Activated naive CD4-positive, alpha-beta T cell treated with anti-CD3 and anti-CD28 coated beads for 36 hours (primary cell): ENCODE measurements at places on chromosomes 2 and 18. TPM values are rescaled to one million over a fixed set of nuclear protein-coding genes. Genes with fewer than 3 reads are reported as not detected.

DNA sequence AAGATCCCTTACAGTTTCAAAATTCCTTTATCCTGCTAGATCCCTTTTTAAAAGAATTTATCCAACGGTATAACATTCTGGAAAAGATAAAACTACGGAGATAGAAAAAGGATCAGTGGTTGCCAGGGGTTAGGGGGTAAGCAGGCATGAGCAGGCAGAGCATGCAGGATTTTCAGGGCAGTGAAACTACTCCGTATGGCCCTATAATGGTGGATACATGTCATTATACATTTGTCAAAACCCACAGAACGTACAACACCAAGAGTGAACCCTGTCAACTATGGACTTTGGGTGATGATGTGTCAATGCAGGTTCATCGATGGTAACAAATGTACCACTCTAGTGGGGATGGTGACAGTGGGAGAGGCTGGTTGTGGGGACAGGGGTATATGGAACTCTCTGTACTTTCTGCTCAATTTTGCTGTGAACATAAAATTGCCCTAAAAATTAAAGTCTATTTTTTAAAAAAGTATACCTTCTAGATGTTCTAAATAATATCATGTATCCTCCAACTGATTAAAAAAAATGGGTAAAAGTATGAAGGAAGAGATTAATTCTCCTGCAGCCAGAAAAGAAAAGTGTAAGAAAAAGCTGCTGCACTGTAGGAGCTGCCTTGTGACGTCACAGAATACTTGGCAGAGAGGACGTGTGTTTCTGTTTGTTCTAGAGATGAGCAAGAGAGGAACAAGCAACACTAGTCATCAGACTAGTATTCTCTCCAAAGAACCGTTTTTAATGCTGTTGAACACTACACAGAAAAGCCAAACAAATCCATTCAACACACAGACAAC, 23.6 kb downstream of the ANKRD44 start:
- DNase-seq: peak; percentile 74

- DNase-seq: no peak
Measured at GRCh38 chr18:50399582-50399981, 24.7 kb downstream of the SKA1 start.

GRCh38 chr18:3653263-3653850, 203.4 kb downstream of the TGIF1 start:
- no peak for DNase-seq

DNA sequence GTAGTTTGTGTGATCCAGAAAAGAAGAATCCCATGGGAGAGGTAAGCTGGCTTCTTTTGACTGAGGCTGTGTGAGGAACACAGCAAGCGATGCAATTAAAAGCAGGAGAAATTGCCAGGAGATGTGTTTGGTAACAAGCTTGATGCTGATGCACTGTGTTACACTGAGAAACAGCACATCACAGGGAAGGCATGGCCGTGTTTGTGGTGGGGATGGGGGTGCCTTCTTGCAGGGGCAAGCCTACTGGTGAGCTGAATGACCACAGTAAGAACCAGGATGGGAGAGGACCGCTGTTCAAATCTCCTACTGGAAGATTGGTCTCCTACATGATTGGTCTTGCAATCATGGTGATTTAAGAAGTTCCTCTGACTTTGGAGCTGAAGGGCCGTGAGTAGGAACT, 477.7 kb upstream of the HS6ST1 start:
- DNase-seq: no peak

GRCh38 chr2:9141091-9141667, 65.4 kb upstream of the ASAP2 start:
- DNase-seq: no peak

DNA sequence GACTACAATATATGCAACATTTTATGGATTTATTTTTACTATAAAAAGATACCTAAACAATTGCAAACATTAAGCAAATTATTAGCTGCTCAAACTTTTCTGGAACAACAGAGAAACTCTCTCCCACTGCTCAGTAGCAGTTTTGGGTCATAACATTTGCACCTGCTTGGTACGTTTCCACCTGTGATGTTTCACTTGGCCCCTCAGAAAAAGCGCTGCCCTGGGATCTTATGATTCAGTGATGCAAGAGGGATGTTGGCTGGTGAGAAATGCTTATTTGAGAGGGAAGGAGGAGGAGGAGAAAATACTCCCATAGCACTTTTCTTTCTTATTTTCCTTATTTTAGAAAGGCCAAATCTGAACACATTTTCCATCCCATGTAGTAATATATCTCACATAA, 9.2 kb downstream of the IRS1 start:
- DNase-seq: no peak

- DNase-seq: no peak
Measured at GRCh38 chr2:170147576-170147975, 30.4 kb upstream of the MYO3B start.

DNA sequence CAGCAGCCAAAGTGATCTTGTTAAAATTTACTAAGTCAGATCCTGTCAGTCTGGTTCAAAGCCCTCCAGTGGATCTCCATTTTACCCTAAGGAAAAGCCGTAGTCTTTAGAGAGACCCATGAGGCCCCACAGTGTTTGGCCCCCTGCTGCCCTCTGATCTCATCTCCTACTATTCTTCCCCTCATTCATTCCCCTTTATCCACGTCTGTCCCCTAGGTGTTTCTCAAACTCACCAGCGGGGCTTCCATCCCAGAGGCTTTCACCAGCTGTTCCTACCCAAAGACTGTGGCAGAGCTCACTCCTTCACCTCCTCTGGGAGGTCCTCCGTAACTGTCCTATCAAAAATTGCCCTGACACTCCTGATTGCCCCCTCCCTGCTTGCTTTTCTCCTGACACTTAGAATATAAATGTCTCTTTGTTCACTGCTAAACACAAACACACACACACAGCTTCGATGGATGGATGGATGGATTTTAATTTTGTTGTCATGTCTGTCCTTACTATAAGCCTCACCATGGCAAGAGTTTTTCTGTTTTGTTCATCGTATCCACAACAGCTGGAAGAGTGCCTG, 26.1 kb downstream of the LIMS1 start:
- no peak for DNase-seq

DNA sequence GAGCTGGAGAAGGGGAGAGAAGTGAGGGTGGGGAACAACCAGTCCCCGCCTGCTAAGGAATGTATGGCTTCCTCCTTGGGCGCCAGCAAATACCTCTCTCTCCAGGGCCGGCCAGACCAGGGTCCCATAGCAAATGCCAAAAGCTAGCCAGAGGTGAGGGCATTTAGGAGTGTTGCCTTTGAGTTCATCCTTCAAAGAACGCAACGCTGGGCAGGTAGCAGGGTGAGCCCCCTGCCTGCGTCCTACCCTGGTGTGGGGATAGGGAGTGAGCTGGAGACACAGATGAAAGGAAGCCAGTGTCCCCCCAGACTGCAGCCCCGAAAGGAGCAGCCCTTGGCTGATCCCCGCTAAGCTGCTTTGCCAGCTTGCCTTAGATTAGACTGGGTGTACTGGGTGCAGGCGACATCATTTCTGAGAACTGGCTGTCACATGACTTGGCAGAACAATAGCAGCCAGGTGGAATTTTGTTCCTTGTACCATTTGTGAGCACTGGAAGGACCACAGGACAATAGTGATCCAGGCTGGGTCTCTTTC, 40.4 kb downstream of the KLHL29 start:
- no peak for DNase-seq

- no peak for DNase-seq
Measured at GRCh38 chr2:65351234-65351947, 81.0 kb downstream of the SPRED2 start.

DNA sequence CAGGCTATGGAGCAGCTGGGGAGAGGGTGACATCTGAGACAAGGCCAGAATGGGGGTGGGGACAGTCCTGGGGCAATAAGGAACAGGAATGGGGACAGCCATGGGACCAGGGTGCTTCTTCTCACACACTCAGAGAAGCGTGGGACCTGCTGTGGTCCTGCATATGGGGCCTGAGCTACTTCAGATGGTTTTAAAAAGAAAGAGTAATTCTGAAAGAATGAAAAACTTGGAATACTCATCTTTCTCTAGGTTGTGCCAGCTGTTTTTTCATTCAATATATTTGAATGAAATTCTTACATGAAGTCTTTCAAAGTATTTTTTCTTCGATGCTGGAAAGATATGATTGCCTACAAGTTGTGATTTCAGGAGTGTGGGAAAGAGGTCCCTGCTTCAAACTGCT, 227.5 kb upstream of the APCDD1 start:
- DNase-seq: no peak

DNA sequence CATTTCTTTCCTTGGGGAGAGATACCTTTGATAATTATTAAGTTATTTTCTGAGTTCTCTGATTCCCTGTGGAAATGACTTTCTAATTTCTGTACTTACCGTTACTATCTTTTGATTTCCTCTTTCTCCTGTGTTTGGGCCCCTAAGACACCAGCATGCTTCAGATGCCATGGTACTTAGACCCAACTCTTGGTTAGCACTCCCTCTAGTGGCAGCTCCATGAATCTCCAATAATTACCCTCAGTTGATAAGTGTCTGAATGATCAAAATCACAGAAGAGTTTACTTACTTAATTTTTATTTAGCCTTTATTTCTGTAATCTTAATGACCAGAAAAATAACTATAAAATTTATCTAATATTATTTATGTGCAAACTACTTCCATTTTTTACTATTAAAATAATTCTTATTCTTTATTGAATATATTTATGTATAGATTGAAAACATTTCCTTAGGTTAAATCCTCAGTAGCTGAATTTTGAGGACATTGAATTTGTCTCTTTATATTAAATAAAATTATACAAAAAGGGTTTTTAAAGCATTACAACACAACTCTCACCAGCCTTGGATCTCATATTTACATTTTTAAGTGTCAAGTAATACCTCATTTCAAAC, 300.4 kb downstream of the KCNS3 start:
- peak; percentile 54 for DNase-seq

DNA sequence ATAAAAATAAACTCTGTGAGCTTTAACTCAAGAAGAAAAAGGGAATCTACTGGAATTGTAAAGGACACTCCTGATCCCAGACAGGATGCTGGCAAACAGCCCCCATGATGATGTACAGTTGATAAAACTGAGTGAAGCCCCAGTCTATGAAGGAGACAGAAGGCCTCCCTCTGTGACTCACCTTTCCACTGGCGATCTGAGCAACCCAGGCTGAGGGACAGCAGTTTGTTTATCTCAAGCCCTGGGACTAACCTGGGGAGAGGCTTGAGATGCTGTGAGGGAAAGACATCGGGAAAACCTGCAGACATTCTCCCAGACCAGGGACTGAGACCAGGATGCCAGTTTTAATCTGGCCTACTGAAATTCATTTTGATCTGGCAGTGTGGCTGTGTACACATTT, 104.5 kb upstream of the CDH2 start:
- no peak for DNase-seq

DNA sequence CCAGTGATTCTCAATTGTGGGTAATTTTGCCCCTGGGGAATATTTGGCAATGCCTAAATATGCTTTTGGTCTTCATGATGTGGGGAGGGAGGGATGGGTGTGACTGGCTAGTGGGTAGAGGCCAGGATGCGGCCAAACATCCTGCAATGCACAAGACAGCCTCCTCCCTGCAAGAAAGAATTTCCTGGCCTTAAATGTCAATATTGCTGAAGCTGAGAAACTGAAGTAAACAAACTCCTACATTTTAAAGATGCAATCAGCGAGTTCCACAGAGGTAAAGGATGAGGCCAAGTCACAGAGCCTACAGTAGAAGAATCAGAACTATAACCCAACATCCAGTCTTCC, 272.9 kb upstream of the EPHA4 start:
- DNase-seq: no peak

GRCh38 chr2:58950795-58951462, 709.8 kb upstream of the FANCL start:
- no peak for DNase-seq

- DNase-seq: no peak
Measured at GRCh38 chr2:53508667-53509066, 258.9 kb upstream of the CHAC2 start.

DNA sequence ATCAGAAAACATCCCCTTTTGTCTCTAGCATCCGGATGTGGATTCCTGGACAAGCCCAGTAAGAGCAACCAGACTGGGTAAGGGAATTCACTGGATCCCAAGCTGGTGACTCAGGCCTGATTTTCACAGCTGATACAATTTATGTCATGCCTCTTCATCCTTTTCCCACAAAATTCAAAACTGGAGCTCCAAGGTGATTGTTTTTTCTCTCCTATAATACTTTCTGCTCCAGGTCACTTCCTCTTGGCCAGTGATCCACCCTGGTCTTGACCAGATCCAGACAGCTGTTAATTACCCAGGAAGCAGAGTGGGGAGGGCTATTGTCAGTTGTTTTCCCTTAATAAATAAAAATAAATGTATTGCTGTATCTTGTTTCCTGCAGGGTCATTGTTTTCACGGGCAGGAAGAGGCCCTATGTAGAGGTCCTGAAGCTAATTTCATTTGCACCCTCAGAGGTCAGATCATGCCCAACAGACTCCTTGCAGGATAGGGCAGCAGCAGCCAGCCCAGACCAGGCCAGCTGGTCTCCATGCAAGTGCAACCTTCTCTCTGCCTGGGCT, 57.6 kb downstream of the EVA1A start:
- no peak for DNase-seq

DNA sequence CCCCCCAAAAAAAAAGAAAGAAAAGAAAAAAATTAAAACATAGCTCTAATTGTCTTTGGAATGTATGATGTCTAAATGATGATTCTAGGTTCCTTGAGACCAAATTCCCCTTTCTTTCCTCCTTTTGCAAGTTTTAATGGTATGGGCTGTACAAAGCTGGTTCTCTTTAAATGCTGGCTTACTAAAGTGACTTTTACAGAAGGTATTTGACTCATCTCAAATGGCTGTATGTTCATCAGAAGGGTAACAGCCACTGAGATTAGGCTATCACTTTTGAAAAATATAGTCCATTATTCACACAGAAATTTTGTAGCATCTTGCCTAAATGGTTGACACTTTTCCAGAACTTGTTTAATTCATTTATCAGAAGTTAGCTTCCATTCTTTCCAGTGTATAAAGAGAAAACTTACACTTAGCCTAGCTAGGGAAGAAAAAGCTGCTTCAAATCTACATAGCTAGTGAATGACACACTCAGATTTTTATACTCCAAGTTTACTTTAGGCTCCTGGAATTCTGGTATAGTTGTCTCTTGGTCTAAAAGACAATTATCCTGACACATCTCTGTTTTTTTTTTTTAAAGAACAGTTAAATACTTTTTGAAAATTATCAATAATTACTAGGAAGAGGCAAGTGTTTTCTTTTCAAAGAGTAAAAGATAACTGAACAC, 622.6 kb downstream of the LRP1B start:
- no peak for DNase-seq

DNA sequence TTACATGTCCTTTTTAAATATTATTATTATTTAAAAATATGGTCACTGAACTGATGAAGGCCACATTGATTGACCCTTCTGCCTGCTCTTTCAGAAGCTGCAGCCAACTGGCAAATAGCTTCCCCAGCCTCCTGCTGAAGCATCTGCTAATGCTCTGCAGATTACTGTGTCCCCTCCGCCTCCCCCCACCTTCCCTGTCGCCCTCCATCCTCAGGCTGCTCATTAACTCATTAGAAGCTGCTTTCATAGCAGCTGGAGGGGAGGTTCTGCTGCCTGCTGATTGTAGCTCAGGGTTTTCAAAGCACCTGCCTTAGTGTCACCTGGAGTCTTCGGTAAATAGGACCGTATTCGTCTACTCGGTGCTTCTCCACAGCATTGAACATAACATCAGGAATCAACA, 24.8 kb upstream of the LMAN1 start:
- no peak for DNase-seq

The ATG16L1 gene
- 24.2 TPM for total RNA-seq

The DIPK1C gene
- total RNA-seq: not detected

The OSBPL1A gene
- total RNA-seq: 2.4 TPM

The CDK5R2 gene
- total RNA-seq: not detected
